ENCODE measurements at places on chromosomes 4 and X. TPM values are rescaled to one million over a fixed set of nuclear protein-coding genes. Genes with fewer than 3 reads are reported as not detected.

Gene VSIG4
- 4.4 TPM for total RNA-seq

Gene RAB9B
- 42.4 TPM for total RNA-seq

Gene CPEB2
- 19.8 TPM for total RNA-seq

Gene OPRPN
- not detected for total RNA-seq

Gene DTHD1
- not detected for total RNA-seq

Gene KLHL8
- total RNA-seq, result 12.7 TPM

Gene DCLK2
- 29.4 TPM for total RNA-seq

Gene PAGE5
- total RNA-seq, result not detected

DNA sequence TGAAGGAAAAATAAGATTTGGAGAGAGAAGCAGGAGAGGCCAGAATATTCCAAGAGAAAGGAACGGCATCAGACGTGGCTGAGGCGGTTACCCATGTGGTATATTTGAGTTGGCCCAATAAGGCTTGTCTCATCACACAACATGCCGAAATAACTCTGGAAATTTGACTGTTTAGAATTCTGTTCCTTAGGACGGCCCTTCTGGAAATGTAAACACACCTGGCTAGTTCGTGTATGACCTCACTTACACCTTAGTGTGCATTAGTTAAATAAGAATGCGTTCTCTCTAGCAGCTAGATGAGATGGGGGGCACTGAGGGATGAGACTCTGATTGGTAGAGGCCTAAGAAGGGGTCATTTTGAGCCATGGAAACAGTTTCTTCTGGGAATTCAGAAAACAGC lies 33.2 kb upstream of the PLAC1 start:
- H3K36me3 ChIP-seq, result no peaks in the 10 kb centered on the region
- no peak for DNase-seq
- no peaks in the 10 kb centered on the region for H3K27me3 ChIP-seq
- H3K4me1 ChIP-seq, result no peaks in the 10 kb centered on the region
- H3K4me3 ChIP-seq, result no peak overlapping the region

- H3K4me3 ChIP-seq, result no peak overlapping the region
- DNase-seq, result no peak
- no peaks in the 10 kb centered on the region for H3K4me1 ChIP-seq
- H3K27me3 ChIP-seq, result no peaks in the 10 kb centered on the region
- no peaks in the 10 kb centered on the region for H3K36me3 ChIP-seq
Observed at GRCh38 chrX:130788786-130789581, 114.0 kb downstream of the ENOX2 start.

GRCh38 chr4:183591301-183591700 lies 67.7 kb downstream of the RWDD4 start:
- no peak overlapping the region for H3K27ac ChIP-seq
- no peaks in the 10 kb centered on the region for H3K36me3 ChIP-seq

DNA sequence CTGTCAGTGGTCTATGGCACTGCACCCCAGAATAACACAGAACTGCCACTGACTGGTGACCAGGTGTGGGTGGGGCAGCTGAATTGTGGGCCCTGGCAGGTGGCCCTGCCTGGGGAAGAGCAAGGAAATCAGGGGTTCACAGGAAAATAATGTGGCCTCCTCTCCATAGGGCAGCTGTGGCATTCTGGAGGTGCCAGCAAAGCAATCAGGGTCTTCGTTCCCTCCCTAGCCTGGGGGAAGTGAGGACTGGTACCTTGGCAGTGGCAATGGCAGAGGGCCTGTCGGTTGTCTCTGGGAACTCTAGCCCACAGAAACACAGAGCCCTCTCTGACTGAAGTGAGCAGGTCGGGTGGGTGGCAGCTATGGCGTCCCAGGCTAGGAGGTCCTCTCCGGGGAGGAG lies 223.0 kb downstream of the GRIA2 start:
- no peak overlapping the region for H3K4me3 ChIP-seq
- H3K27me3 ChIP-seq, result no peaks in the 10 kb centered on the region

DNA sequence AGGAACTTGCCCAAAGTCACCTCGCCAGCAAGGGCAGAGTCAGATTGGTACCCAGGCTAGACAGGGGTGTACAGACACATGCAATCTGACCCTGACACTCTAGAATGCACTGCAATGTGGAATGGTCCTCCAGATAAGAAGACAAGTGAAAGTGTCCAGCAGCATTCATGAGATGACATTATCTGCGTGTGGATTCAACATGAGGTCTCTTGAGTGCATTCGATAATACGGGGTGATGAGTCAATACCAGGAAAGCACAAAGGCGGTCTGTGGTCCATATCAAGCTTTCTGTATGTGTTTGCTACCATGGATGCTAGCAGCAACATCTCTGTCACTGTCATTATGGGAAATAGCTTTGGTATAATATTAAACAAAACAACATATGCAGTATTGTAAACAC lies 6.8 kb upstream of the XAGE3 start:
- no peak for DNase-seq
- H3K4me1 ChIP-seq, result no peaks in the 10 kb centered on the region
- no peaks in the 10 kb centered on the region for H3K27me3 ChIP-seq
- no peak overlapping the region for H3K27ac ChIP-seq
- no peak overlapping the region for H3K4me3 ChIP-seq

DNA sequence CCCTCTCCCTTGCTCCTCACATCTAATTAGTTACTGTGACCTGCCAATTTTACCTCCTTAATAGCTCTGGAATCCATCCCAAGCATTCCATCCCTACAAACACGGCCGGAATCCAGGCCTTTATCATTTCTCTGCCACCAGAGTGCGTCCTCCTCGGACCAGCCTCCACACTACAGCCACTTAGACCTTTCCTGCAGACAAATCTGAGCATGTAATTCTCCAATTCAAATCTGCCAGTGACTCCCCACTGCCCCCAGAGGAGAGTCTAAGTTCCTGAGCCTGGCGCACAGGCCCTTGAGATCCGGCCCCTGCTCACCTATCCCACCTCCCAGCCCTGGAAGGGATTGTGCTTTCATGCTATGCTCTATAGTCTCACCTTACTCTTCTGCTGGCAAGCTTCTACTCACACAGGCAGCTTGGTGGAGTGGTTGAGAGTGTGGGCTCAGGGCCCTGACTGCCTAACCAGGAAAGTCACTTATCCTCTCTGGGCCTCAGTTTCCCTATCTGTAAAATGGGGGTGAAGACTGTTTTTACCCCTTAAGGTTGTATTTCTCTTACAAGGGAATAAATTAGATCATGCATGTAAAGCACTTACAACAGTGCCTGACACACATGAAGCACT lies 31.2 kb downstream of the PJA1 start:
- no peaks in the 10 kb centered on the region for H3K36me3 ChIP-seq
- H3K4me3 ChIP-seq, result no peak overlapping the region
- no peak overlapping the region for H3K27ac ChIP-seq
- no peaks in the 10 kb centered on the region for H3K27me3 ChIP-seq

GRCh38 chr4:7103607-7104365 lies 35.9 kb upstream of the GRPEL1 start:
- peak; percentile 83 for DNase-seq
- peaks cover 28% of the 10 kb centered on the region for H3K4me1 ChIP-seq
- H3K4me3 ChIP-seq, result peak overlapping the region; percentile 72
- peak overlapping the region; percentile 24 for H3K27ac ChIP-seq

- no peaks in the 10 kb centered on the region for H3K27me3 ChIP-seq
- peaks cover 11% of the 10 kb centered on the region for H3K36me3 ChIP-seq
- DNase-seq, result no peak
- peak overlapping the region; percentile 82 for H3K27ac ChIP-seq
- H3K4me3 ChIP-seq, result no peak overlapping the region
Observed at GRCh38 chr4:118745357-118745756, 60.2 kb downstream of the METTL14 start.

- H3K4me1 ChIP-seq, result no peaks in the 10 kb centered on the region
- H3K36me3 ChIP-seq, result no peaks in the 10 kb centered on the region
- DNase-seq, result no peak
- no peak overlapping the region for H3K4me3 ChIP-seq
- no peak overlapping the region for H3K27ac ChIP-seq
Observed at GRCh38 chrX:29690061-29690460, 525.3 kb upstream of the MAGEB2 start.

DNA sequence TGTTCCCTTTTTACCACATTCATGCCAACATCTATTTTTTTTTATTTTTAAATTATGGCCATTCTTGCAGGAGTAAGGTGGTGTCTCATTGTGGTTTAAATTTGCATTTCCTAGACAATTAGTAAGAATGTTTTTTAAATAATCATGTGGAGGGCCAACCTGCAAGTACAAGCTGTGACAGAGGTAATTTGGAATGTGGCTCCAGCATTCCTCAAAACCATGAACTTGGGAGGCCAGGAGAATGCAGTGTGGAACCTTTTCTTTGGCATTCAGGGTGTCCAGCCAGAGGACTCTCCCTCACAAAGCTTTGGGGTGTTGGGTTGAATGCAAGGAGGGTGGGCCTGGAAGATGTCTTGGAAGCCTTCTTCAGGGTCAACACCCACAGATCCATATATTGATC lies 7.3 kb upstream of the TMEM185A start:
- H3K27ac ChIP-seq, result no peak overlapping the region
- H3K27me3 ChIP-seq, result no peaks in the 10 kb centered on the region
- H3K4me3 ChIP-seq, result no peak overlapping the region
- no peaks in the 10 kb centered on the region for H3K4me1 ChIP-seq

GRCh38 chr4:171448919-171449481 lies 364.2 kb upstream of the GALNTL6 start:
- H3K4me3 ChIP-seq, result no peak overlapping the region
- no peaks in the 10 kb centered on the region for H3K36me3 ChIP-seq
- H3K27ac ChIP-seq, result no peak overlapping the region
- no peaks in the 10 kb centered on the region for H3K4me1 ChIP-seq

DNA sequence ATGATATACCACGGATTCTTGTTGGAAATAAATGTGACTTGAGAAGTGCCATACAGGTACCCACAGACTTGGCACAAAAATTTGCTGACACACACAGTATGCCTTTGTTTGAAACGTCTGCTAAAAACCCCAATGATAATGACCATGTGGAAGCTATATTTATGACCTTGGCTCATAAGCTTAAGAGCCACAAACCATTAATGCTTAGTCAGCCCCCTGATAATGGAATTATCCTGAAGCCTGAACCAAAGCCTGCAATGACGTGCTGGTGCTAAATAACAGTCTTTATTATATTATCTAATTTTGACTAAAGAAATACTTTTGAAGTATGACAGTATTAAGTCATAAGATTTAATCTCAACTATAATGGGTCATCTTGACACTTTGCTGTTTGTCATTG lies 18.9 kb downstream of the RAB33B start:
- no peaks in the 10 kb centered on the region for H3K36me3 ChIP-seq
- no peaks in the 10 kb centered on the region for H3K4me1 ChIP-seq
- DNase-seq, result no peak
- H3K27ac ChIP-seq, result no peak overlapping the region

Measured in heart right ventricle (tissue), 16 donors.